ENCODE measurements at places on chromosomes 13 and 19. TPM values are rescaled to one million over a fixed set of nuclear protein-coding genes. Genes with fewer than 3 reads are reported as not detected.

GRCh38 chr13:110015253-110015652 is 228.9 kb upstream of the IRS2 start:
- peak; percentile 38 for DNase-seq

DNA sequence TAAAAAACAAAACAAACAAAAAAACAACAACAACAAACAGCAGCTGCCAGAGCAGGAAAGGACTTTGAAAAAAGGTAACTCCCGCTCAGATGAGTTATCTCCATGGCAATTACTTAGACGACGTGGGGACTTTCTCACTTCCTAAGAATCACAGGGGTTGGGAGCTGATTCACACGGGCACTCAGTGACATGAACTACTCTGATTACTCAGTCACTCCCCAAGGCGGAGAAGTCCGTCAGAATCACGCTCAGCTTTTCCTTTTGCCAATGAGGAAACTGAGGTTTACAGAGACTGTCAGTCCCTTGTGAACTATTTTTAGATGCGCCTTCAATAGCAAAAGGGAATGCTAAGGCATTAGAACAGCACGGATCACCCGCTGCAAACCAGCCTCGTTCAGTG is 32.3 kb upstream of the MATK start:
- no peak for DNase-seq

SBSN gene
- total RNA-seq = 15.6 TPM

EBI3 gene
- total RNA-seq = not detected

GRCh38 chr13:19185086-19185864 is 3.7 kb upstream of the TUBA3C start:
- no peak for DNase-seq

DNA sequence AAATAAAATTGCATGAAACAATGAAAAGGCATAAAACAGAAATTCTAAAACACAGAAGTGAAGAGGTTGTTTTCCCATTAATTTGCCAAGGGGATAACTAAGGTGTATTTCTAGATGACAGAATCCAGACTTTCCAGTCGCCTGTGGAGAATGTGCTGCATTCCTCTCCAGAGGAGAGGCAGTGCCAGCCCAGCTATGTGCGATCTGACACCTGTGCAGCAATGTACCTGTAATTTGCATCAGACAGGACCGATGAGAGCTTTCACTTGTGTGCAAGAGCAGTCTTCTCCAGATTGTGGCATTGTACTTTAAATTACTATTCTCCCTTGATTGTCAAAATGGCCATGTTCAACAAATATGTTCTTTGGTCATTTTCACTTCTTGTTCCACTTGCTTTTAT is 1037.9 kb downstream of the EFNB2 start:
- DNase-seq = no peak

DNA sequence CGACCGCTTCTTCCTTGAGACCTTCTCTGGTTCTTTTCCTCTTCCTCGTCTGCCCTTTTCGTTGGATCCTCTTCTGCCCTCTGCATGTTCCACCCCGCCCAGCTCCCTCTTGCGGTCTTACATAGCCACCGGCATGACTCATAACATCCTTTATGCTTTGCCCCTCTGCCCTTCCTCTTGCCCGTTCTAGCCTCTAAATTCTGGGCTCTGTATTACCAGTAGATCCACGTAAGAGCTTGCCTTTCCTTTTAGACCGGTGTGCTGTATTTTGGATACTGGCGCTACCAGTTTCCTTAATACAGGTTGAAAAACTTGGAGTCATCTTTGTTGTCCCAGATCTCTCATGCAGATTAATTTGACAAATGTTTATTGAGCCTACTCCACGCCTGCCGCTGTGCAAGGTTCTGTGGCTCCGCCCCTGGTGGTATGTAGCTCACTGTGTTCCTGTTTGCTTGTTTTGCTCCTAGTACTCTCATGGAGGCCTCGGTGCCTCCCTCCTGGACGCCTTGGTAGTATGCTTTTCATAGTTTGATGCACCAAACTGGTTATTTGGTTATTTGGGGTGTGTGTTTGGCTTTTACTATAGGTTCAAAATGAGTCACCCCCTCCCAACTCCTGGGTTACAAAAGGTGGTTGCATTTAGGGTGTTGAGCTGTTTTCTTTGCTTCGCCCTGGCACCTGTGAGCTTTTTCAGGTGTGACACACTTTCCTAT is 1.7 kb downstream of the GTF3A start:
- peak; percentile 56 for DNase-seq

SIRT6 gene
- total RNA-seq = 5.6 TPM

GRCh38 chr13:48866249-48866648 is 109.5 kb upstream of the FNDC3A start:
- DNase-seq = no peak

CEACAM16 gene
- not detected for total RNA-seq

CTU1 gene
- total RNA-seq = 6.1 TPM

DNA sequence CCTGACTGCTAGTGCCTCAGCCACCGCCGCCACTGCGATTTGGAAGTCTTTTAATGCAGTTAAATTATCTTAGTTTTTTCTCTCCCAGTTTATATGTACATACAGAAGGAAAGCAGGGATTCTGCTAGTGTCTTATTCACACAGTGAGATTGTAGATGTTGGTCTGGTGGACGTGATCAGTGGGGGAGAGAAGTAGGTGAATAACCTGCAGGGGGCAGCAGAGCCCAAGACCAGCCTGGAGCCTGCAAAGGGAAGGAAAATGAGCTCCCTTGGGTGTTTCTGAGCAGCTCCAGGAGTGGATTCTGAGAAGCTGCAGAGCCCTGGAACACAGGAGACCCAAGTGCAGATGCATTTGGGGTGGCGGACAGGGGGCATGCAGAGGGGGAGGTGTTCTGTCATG is 26.3 kb downstream of the ZNF844 start:
- DNase-seq = peak; percentile 89

DNA sequence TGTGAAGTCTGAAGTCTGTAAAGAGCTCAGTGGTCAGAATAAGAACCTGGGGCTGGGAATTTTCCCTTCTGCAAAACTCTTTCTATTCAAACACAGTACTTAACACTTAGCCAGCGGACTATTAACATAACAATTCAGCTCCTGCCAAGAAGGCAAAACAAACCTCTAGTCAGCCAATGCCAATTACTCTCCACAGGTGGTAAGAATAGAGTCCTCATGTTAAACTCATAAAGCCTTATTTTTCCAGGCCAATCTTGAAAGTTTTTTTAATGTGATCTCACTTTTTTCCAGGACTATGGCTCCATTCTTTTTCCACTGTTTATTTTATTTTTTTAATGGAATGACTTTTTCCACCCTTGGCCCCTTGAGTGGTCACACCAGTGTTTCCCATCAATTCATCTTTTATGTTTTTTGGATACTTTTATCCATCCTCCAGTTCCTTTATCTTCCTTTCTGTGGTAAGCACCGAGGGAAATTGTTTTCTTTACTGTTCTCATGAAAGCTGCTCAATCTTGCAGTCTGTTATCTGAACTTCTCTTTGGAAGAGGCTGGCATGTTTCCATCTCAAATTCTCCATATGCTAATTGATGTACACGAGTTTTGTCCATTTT is 217.3 kb downstream of the LHFPL6 start:
- peak; percentile 63 for DNase-seq

- no peak for DNase-seq
Measured at GRCh38 chr13:37791699-37792098, 77.9 kb downstream of the TRPC4 start.

DNA sequence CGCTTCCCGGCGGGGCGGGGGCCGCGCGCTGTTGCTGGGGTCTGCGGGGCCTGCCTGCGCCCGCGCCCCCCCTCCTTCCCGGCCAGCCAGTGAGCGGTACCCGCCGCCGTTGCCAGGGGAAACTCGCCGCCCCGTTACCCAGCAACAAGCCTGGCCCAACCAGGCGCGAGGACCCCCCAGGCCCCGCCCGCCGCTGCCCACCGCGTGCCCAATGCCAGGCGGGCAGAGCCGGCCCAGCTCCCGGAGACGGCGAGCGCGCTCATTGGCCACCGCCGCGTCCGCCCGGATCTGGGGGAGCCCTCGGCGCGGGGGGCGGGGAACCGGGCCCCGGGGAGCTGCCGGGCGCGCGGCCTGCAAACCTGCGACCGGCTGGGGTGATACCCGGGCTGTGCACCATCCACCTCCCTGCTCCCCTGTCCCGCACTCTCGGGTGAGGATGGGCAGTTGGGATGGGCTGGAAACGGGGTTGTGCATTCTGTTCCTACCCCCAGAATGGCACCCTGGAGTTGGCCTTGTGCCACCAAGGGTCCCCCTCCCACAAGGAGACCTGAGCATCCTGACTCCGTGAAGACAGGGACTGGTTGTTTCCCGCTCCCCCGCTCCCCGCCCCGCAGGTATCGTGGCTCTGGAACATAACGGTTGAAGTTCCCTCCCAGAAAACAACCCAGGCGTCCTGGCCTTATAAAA is 8.8 kb upstream of the BBC3 start:
- DNase-seq = peak; percentile 83

ZNF468 gene
- total RNA-seq = 35.1 TPM

PEAK3 gene
- total RNA-seq = not detected

CATSPERD gene
- not detected for total RNA-seq

DNA sequence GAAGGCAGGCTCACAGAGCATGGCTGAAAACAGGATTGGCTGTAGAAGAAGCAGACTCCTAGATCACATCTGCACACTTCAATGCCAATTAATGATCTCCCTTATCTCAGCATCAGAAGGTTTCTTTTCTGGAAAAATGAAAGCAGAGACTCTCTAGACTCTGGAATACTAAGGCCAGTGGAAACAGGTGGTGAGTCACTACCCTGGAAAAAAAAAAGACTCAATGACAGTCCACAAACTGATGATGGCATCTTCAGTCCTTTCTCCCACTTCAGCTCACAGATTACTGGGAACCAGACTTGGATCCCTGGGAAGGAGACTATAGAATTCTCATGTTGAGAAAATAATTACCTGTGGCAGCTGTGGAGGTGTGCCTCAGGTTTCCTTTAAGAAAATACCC is 47.5 kb upstream of the MBNL2 start:
- DNase-seq = no peak

NLRP11 gene
- total RNA-seq = not detected

RASGRP4 gene
- 0.41 TPM for total RNA-seq

DNA sequence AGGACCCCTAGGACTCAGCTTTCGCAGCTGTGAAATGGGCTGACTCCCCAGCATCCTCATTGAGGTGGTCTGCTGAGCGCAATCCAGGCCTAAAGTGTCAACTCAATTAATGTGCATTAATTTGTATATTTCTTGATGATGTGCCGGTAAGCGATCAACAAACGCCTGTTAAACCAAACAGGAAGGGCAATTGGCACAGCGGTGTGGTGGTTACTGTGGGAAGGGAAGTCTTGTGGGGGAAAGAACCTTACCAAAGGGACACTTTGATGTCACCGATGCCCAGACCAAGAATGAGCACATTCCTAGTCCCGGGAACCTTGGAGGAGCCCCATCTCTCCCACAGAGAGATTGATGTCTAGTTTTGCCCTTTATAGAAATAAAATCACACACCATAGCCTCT is 1.6 kb downstream of the JAK3 start:
- no peak for DNase-seq

DNA sequence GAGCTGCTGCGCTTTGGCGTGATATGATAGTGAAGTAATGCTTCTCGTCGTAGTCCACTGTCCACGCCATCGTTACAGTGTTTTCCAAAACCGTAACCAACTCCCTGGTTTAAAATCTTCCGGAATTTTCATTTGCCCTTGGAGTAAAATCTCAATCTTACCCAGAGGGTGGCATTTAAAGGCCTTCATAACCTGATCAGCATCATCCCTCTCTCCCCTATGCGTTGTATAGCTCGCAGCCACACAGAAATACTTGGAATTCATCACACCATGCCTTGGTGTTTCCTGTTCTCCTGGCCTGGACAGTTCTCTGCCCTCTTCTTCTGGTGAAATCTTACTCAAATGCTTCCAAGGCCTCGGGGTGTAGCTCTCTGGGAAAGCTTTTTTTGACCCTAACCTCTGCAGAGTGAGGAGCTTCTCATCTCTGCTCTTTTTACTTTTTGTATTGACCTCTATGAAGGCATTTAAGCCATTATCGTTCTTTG is 839 bp downstream of the MPHOSPH8 start:
- DNase-seq = no peak

GRCh38 chr19:10430505-10431253 is 10.3 kb downstream of the PDE4A start:
- DNase-seq = no peak

ZNF665 gene
- 3.9 TPM for total RNA-seq

GRCh38 chr13:110023729-110024644 is 237.6 kb upstream of the IRS2 start:
- peak; percentile 39 for DNase-seq

GRCh38 chr13:73090116-73090822 is 31.5 kb downstream of the KLF5 start:
- DNase-seq = no peak

- no peak for DNase-seq
Measured at GRCh38 chr13:100513171-100513570, 75.4 kb downstream of the GGACT start.
